ENCODE measurements at places on chromosomes 11 and 22.
A peak's percentile ranks its signal among the peaks of the same experiment; 100 is the strongest.

GRCh38 chr22:35995348-35995747 is 33.3 kb downstream of the RBFOX2 start:
- DNase-seq = no peak

GRCh38 chr11:10309163-10310093 is 4.6 kb downstream of the ADM start:
- DNase-seq = no peak

DNA sequence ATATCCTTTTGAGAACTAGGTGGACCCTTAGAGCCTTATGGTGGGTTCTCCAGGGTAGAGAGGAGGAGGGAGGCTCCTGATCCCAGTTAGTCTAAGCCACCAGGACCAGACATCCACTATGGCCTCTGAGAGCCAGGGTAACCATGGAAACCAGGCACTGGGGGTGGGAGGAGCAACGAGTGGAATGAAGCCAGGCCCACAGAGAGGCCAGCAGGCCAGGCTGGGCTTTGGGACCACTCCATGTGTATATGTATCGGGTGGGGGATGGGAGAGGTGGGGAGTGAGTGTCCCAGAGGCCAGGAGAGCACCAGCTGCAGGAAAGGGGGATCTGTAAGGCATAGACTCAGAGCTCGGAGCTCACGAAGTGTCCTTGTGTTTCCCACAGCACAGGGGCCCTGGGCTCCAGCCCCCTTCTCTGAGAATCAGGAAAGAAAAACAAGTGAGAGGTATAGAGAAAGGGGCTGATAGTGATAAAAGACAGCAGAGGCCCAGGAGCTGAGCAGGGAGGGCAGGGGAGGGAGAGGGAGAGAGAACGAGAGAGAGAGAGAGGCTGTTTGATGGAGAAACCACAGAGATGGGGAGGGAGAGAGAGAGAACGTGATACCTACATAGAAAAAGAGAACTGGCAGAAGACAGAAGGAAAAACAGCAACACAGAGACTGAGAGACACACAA is 15.5 kb upstream of the TSPAN18 start:
- peak; percentile 26 for DNase-seq

- no peak for DNase-seq
These were observed 68.7 kb downstream of the SCN3B start for GRCh38 chr11:123585706-123586105.
